ENCODE measurements at places on chromosomes 7 and 10. TPM values are rescaled to one million over a fixed set of nuclear protein-coding genes. Genes with fewer than 3 reads are reported as not detected.

Gene NME8
- total RNA-seq = not detected

Gene ANKRD1
- not detected for total RNA-seq

Gene GIMAP7
- 68.3 TPM for total RNA-seq

Gene OR6B1
- not detected for total RNA-seq

Gene VWA2
- not detected for total RNA-seq

Gene IGFBP1
- not detected for total RNA-seq
